ENCODE measurements at places on chromosomes 7 and 10.

- DNase-seq, result no peak
These were observed 19.7 kb upstream of the RPEL1 start for GRCh38 chr10:103225939-103226338.

DNA sequence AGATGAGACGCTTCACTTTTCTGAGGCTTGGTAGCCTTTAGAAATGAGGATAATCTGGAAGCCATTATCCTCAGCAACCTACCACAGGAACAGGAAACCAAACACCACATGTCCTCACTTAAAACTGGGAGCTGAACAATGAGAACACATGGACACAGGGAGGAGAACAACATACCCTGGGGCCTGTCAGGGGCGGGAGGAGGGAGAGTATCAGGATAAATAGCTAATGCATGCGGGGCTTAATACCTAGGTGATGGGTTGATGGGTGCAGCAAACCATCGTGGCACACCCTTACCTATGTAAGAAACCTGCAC, 48.9 kb downstream of the LRGUK start:
- no peak for DNase-seq

DNA sequence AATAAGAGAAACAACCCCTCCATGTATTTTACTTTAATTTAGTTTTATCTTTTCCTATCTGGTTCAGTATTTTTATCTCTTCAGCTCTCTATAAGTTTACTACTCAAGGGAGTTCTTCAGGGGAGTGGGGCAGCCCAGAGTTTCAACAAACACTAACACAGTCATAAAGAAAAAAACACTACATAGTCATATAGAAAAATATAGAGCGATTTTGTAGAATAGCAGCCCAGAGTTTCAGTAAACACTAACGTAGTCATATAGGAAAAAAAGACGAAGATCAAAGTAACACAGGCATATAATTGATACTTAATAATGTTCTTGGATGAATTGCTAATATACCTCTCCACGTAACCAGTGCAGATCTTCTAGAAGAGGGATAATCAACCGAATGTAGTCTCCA, 54.7 kb downstream of the PON1 start:
- no peak for DNase-seq

GRCh38 chr10:133456041-133456951, 2.6 kb downstream of the SCART1 start:
- no peak for DNase-seq

DNA sequence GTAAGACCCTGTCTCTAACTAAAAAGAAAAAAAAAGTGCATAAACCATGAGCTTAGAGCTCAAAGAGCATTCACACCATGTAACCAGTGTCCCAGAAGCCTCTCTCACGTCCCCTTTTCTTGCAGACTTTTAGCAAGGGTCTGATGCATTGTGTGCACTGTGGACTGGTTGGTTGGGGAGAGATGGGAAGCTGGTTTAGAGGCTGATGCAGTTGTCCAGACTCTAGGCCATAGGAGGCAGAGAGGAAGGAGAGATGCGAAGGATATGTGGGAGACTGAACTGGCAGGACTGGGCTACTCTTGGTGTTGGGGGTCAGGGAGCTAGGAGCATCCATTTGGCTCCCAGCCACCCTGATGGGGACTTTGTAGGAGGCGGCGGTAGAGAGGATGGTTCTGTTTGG, 1.8 kb downstream of the SSC4D start:
- no peak for DNase-seq

DNA sequence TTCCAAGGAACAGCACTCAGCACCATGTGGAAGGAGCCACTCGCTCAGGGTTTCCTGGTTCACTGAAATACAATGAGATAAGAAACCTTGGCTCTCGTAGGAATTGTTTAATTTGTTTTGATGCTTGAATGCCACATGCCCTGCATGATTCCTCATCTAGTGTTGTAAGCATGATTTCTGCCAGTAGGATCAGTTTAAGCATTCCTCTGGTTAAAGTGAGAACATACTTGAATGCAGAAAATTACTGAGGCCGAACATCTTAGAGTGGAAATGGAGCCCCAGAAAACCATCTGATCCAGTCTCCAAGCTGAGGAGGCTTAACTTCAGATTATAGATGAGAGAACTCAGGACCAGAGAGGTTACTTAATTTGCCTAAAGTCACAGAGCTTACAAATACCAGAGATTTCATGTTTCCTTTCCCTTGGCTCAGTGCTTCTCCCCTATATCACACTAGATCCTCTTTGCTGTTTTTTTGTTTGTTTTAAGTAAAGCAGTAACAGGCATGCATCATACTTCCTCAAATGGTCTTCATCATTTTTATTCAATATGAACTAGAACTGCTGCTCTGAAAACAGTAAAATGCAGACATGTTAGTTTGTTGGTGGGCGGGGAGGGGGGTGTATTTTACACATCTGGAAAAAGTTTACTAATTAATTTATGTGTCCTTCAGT, 125.1 kb downstream of the ADAM12 start:
- peak; percentile 18 for DNase-seq

- DNase-seq, result peak; percentile 80
These were observed 6.5 kb downstream of the FZD8 start for GRCh38 chr10:35635576-35635975.

- DNase-seq, result no peak
These were observed 35.5 kb upstream of the WAPL start for GRCh38 chr10:86556933-86557649.

DNA sequence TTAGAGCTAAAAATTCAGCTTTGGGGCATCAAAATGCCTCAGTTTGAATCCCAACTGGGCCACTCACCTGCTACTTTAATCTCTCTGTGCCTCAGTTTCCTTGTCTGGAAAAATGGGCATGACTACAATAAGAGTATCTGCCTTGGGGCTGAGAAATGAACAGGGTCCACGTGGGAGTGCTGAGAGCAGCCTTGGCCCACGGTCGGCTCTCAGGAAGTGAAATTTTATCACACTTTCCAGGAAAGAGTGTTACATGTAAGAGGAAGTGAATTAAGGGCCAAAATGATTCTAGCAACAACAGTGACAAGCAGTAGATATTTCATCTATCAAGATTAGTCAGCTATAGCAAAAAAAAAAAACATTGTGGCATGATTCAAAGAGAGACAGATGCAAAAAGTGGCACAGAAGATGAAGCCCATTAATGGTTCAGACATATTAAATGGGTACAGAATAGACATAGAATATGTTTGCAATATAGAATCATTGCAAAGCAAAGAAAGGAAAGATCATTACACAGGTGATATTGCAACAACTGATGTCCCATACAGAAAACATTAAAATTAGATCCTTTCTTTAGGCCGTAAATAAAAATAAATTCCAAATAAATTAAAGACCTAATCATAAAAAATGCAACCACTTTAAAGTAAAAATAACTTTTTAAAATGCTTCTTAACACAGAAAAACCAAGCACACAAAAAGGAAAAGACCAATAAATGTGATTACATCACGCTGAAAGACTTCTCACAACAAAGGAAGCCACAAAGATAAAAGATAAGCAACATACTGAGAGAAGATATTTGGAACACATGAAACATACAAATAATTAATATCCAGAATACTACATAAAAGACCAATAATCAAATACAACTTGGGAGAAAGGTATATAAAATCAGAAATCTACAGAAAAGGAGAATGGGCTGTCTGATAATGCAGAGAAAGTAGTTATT, 4.3 kb downstream of the TMEM273 start:
- DNase-seq, result peak; percentile 92

GRCh38 chr10:35934642-35934995, 292.5 kb upstream of the FZD8 start:
- DNase-seq, result no peak

- no peak for DNase-seq
These were observed 45.1 kb downstream of the RNLS start for GRCh38 chr10:88538048-88538447.

DNA sequence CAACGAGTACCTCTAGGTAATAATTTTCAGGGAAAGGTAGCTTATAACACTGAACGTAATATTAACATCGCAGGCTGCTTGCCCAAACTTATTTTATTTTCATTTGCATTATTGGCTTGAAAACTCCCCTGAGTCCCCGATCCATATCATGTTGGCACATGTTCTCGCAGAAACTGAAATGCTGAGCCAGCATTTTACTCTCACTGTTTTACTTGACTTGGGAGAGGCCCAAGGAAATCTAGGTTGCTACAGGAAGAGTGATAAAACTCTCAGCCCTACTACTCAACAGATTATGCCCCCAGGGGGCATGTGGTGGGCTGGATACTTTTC, 183.5 kb upstream of the HABP2 start:
- DNase-seq, result no peak

- no peak for DNase-seq
These were observed 53.8 kb upstream of the SEC61G start for GRCh38 chr7:54812756-54813322.

GRCh38 chr10:87594864-87595263, 64.8 kb upstream of the PAPSS2 start:
- no peak for DNase-seq

DNA sequence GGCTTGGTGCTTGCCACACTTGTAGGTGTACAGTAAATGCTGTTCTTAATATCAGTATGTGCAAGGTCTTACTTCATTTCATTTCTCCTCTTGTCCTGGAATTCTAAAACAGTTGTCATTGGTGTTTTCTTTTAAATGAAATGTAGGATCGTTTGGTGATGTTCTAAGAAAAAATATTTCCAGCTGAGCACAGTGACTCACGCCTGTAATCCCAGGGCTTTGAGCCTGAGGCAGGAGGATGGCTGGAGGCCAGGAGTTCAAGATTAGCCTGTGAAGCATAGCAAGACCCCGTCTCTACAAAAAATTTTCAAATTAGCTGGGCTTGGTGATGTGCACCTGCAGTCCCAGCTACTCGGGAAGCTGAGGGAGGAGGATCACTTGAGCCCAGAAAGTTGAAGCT, 32.6 kb upstream of the ELN start:
- DNase-seq, result no peak

GRCh38 chr7:53473371-53473770, 437.9 kb downstream of the POM121L12 start:
- DNase-seq, result no peak

GRCh38 chr10:78579995-78580394, 488.8 kb upstream of the ZMIZ1 start:
- DNase-seq, result no peak

- DNase-seq, result no peak
These were observed 99.0 kb downstream of the SPAG6 start for GRCh38 chr10:22444219-22444788.

DNA sequence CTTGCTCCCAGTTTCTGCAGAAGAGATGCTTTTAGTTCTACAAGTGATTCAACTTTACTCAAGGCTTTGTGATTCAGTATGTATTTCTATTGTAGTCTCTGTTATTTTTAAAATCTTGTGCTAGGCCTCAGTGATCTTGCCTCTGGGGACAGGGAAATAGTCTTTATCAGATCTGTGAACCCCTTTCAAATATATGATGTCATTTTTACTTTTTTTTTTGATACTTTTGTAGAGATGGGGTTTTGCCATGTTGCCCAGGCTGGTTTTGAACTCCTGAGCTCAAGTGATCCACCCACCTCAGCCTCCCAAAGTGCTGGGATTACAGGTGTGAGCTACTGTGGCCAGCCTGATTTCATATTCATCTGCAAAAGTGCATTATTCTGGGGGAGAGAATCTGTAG, 3.4 kb downstream of the SNX10 start:
- DNase-seq, result no peak

- DNase-seq, result no peak
These were observed 211.7 kb upstream of the NFE2L3 start for GRCh38 chr7:25940086-25940906.

- DNase-seq, result no peak
These were observed 415.6 kb upstream of the NPVF start for GRCh38 chr7:25643770-25644394.

GRCh38 chr7:44073664-44074348, 8.4 kb upstream of the PGAM2 start:
- DNase-seq, result no peak

GRCh38 chr10:3491571-3491970, 293.4 kb downstream of the KLF6 start:
- no peak for DNase-seq

DNA sequence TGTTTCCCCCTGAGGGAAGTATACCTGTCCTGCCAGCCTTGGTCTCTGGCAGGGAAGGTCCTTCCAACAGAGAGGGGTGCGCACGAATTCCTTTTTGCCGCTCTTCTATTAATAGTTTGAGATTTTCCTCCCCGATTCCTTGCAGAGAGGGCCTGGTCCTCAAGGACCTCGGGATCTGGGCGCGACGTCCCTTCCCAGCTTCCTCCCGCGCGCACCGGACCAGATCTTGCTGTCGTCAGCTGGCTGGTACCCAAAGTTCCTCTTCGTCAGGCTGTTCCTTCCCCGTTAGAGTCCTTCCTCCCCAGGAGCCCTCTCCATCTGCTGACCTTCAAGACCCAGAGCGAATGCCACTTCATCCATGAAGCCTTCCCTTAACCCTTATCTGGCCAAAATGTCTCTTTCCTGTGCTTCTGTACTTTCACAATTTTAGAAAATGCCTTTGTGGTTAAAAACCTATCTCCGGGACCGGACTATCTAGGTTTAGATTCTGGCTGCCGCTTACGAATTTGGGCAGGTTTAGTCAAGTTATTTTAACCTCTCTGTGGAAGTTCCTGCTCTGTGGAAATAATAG, 851 bp upstream of the GOT1 start:
- peak; percentile 80 for DNase-seq

DNA sequence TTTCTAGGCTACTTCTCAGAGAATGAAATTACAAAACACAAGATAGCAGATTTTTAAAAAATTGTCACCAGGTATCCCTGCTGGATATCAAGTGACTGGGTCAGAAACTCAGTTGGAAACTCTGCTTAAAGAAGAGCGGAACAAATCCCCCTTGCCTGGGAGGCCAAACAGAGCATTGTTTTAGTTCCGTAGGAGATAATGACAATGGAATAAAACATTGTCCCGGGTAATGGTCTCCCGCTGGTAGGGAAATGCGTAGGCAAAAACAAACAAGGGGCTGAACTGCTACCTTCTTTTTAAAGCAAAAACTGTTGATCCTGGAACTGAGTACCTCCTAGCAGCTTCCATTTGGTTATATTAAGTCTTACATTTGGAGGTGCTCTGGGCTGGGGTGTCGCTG, 21.3 kb upstream of the VAX1 start:
- no peak for DNase-seq
